ENCODE measurements at places on chromosomes 7 and 10. TPM values are rescaled to one million over a fixed set of nuclear protein-coding genes. Genes with fewer than 3 reads are reported as not detected.

MKI67 gene
- 266 TPM for total RNA-seq

DNA sequence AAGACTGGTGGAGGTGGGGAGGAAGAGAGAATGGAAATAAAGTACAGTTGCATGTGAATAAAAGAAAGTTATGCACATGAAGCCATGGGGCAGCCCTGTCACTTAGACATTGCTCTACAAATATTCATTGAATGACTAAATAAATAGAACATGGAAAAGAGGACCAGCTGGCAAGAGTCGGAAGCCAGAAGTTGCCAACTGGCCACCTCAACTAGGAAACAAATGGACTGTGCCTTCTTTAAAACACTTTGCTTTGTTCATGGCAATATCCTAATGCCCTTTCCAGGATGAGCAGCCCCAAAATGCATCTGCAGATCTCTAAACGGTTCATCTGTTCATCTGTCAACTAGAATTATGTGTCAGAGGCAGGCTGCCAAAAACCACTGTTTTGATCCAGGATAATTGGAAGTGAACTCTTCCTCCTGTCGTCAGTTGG is 157.3 kb downstream of the NOC3L start:
- no peaks in the 10 kb centered on the region for H3K4me1 ChIP-seq
- H3K27me3 ChIP-seq: peaks cover 7% of the 10 kb centered on the region

DNA sequence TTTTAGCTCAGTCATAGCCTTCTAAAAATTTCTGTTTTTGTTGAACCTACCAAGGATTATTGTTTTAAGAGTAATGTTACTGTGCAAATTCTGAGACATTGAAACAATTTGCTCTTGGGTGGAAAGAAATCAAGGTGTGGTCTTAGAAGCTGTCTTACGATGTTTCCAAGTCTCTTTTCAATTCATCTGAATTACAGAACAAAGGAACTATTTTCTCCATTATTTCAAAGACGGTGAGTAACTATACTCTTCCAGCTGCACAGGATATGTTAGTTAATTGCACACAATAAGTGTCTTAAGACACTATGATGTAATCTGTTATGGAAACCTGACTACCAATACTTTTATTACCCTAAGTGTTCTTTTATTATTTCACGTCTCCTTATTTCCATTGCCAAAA is 106.8 kb upstream of the POM121L12 start:
- H3K27ac ChIP-seq: no peak overlapping the region
- H3K4me1 ChIP-seq: no peaks in the 10 kb centered on the region
- H3K27me3 ChIP-seq: no peaks in the 10 kb centered on the region
- H3K4me3 ChIP-seq: no peak overlapping the region

DNA sequence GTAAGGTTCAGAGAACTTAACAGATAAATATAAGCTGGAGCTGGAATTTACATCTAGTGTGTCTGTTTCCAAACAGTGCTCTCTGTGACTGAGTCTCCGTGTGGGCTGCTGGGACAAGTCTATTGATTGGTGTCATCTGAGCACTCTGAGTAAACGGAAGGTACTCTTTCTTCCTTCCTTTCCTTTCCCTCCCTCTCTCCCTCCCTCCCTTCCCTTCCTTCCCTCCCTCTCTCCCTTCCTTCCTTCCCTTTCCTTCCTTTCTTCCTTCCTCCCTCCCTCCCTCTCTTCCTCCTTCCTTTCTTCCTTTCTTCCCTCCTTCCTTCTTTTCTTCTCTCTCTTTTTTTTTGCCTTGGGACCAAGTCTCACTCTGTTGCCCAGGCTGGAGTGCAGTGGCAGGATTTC is 61.8 kb downstream of the ANKRD61 start:
- no peaks in the 10 kb centered on the region for H3K36me3 ChIP-seq
- no peak overlapping the region for H3K4me3 ChIP-seq
- H3K27me3 ChIP-seq: peaks cover 4% of the 10 kb centered on the region
- H3K4me1 ChIP-seq: no peaks in the 10 kb centered on the region
- H3K27ac ChIP-seq: no peak overlapping the region
- no peak for DNase-seq

DNA sequence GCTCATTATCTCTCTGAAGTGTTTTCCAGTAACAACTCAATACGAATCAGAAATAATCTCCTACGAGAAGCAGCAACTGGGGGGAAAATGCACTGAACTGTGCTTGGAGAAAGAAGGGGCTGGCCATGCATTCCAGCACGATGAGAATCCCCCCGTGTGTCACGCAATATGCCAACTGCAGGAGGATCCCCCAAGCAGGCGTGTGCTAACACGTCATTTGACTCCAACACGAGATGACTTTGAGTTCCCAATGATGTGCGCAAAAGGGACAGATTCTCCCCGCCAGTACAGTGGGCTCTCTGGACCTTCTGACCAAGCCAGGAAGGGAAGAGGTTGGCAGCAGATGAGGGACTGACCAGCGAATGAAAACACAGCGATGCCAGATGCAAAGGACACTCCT is 105.5 kb downstream of the KCNMA1 start:
- no peak overlapping the region for H3K27ac ChIP-seq
- no peaks in the 10 kb centered on the region for H3K4me1 ChIP-seq
- H3K4me3 ChIP-seq: no peak overlapping the region
- peaks cover 2% of the 10 kb centered on the region for H3K27me3 ChIP-seq

Measured in activated naive CD4-positive, alpha-beta T cell treated with anti-CD3 and anti-CD28 coated beads for 36 hours (primary cell).